CD4-positive, alpha-beta T cell (primary cell): ENCODE measurements at places on chromosomes 3 and 15. TPM values are rescaled to one million over a fixed set of nuclear protein-coding genes. Genes with fewer than 3 reads are reported as not detected.

ST8SIA2 gene
- total RNA-seq = not detected

GNAT1 gene
- 0.28 TPM for total RNA-seq

POTEB2 gene
- total RNA-seq = not detected

TJP1 gene
- total RNA-seq = not detected

CRYGS gene
- 1.9 TPM for total RNA-seq

DNA sequence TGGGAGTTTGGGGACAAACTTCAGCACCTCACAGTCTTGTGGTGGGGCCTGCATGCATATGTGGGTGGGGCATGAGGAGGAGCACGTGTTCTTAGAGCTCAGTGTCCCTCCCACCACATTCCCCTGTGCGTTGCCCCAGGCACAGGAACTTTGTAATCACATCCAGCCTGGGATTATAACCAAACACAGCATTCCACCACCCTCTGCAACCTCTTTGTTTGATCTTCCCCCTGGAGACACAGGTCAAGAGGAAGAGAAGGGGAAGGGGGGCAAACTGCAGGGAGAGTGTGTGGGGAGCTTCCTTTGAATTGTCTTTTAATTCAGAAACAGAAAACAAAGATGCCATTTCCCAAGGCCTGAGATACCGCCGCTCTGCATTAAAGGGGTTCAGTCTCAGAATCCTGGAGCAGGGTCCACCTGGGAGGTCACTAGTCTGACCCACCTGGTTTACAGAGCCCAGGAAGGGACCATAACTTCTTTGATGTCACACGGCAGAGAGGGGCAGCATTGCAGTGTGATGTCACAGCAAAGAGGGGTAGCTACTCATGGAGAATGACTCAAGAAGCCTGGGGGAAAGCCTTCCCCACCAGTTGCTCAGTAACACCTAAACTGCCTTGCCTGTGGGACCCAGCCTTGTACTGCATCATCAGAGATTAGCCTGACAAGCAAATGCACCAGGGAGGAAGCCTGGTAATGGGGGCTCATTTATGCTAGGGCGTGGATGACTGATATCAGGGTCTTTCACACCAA is 106.3 kb upstream of the RNU6-1 start:
- H3K36me3 ChIP-seq = no peaks in the 10 kb centered on the region
- DNase-seq = no peak
- peaks cover 7% of the 10 kb centered on the region for H3K27me3 ChIP-seq
- no peak overlapping the region for H3K27ac ChIP-seq
- no peak overlapping the region for H3K4me3 ChIP-seq

GRCh38 chr15:25238126-25238525 is 200.7 kb downstream of the UBE3A start:
- no peak for DNase-seq
- no peak overlapping the region for H3K4me3 ChIP-seq
- H3K27me3 ChIP-seq = peaks cover 2% of the 10 kb centered on the region
- no peaks in the 10 kb centered on the region for H3K36me3 ChIP-seq

- no peak overlapping the region for H3K27ac ChIP-seq
- peaks cover 12% of the 10 kb centered on the region for H3K4me1 ChIP-seq
- peak; percentile 23 for DNase-seq
- H3K27me3 ChIP-seq = no peaks in the 10 kb centered on the region
- H3K4me3 ChIP-seq = no peak overlapping the region
Measured at GRCh38 chr15:65881766-65882434, 12.6 kb downstream of the RAB11A start.

- peaks cover 2% of the 10 kb centered on the region for H3K36me3 ChIP-seq
- H3K27ac ChIP-seq = no peak overlapping the region
- DNase-seq = no peak
- peaks cover 9% of the 10 kb centered on the region for H3K4me1 ChIP-seq
- H3K27me3 ChIP-seq = no peaks in the 10 kb centered on the region
Measured at GRCh38 chr3:72745146-72745999, 102.9 kb downstream of the SHQ1 start.

- no peaks in the 10 kb centered on the region for H3K27me3 ChIP-seq
- H3K27ac ChIP-seq = no peak overlapping the region
Measured at GRCh38 chr3:108501535-108501934, 8.9 kb downstream of the MYH15 start.

- DNase-seq = no peak
- H3K36me3 ChIP-seq = no peaks in the 10 kb centered on the region
- no peak overlapping the region for H3K27ac ChIP-seq
- H3K4me1 ChIP-seq = no peaks in the 10 kb centered on the region
Measured at GRCh38 chr3:141776885-141777284, 13.7 kb downstream of the GRK7 start.

DNA sequence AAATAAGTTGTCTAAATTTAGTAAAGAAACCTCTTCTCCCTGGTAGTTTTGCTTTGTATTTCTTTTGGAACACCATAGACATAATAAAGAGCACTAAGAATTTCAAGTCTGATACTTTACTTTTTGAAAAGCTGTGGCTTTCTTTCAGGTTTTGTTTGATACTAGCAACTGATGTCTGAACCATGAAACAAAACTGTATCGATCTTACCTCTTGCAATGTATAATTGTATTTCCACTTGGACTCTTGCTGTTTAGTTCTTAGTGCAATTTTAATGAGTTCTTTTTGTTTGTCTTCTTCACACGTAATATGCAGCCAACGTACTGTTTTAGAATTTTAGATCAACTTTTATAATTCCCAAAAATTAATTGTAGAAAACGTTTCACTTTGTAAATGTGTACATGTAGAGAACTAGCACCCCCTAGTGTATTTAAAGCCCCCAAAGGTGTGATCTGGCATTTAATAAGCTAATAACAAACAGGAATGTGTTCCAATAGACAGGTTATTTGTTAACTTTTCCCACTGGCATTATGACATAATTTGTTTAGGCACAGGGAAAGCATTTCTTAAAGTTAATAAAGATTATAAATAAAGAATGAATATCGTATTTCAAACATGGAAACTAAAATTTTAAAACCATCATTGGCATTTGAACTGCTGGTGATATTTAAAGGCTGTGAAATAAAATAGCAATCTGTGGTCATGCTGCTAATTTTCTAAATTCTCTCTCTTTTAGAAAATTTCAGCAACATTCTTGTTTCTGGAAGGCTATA is 289.1 kb upstream of the DNAJC19 start:
- no peaks in the 10 kb centered on the region for H3K4me1 ChIP-seq
- no peak for DNase-seq
- H3K4me3 ChIP-seq = no peak overlapping the region

DNA sequence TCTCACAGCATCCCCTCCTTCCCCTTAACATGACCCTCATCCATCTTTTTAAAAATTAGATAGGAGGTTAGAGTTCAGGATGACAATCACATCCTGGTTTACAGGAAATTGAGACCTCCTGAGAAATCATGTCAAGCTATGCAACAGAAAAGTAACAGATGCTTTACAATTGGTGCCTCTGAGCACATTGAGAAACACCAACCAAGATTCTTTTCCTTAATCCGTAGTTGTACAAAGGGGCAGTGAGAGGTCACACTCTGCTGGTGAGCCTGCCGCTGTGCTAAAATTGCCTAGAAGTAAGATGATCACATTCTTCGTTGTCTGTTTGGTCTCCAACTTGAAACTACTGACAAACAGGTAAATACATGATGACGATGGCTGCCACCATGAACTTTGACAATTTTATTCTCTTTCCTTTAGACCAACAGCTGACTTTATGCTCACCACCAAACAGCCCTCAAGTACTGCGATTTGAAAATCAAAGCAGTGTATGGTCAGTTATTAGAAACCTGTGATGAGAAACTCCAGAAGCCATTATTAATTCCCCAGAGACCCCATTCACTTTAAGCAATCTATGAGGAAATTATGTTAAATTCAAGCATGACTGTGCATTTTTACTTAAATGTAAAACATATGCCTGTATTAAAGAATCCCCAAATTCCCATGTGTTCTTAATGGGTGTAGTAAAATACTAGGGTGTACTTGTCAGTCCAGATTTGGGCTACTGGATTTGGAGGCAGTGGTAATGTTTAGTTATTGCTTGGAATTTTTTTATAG is 210.7 kb upstream of the UBE2E1 start:
- H3K36me3 ChIP-seq = no peaks in the 10 kb centered on the region
- H3K4me3 ChIP-seq = no peak overlapping the region
- DNase-seq = no peak
- no peaks in the 10 kb centered on the region for H3K4me1 ChIP-seq
- no peak overlapping the region for H3K27ac ChIP-seq

DNA sequence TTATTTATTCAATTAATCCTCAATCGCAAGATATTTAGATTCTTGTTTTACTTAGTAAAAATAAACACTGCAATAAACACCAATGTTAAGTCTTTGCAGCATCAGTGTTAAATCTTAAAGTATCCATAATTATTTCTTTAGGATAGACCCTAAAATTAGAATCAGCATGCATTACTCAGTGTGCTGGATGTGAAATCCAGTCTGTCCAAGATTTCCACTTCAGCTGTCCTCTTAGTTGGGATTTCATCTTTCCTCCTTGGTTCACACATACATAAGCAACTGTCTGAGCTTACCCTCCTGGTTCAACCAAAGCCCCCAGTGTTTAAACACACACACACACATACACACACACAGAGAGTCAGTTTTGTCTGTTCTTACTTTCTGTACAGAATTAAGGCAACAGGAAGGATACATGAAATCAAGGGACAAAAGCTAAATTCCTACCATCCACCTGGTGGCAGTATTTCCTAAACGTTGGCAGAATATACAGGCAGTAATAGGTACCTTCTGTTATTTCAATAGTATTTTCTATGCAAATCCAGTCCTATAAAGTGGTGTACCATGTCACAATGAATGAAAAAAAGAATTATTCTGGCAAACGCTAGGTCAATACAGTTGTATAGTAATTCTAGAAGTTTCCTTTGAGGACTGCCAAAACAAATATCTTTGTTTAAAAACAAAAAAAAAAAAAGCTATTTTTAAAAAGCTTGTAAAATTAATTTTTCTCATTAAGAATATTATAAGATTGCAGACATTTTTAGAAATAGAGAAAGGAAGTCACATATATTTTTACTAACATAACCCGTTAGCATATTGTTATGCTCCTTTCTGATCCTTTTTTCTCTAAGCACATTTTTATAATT is 27.3 kb upstream of the DMXL2 start:
- no peak overlapping the region for H3K27ac ChIP-seq
- H3K36me3 ChIP-seq = no peaks in the 10 kb centered on the region
- no peaks in the 10 kb centered on the region for H3K4me1 ChIP-seq
- peak; percentile 83 for DNase-seq
- no peak overlapping the region for H3K4me3 ChIP-seq

GRCh38 chr3:130569461-130570365 is 52.7 kb downstream of the COL6A6 start:
- no peaks in the 10 kb centered on the region for H3K4me1 ChIP-seq
- no peak overlapping the region for H3K27ac ChIP-seq
- no peak for DNase-seq
- H3K4me3 ChIP-seq = no peak overlapping the region
- H3K36me3 ChIP-seq = no peaks in the 10 kb centered on the region
- H3K27me3 ChIP-seq = peaks cover 13% of the 10 kb centered on the region
